ENCODE measurements at places on chromosomes 16 and 17. TPM values are rescaled to one million over a fixed set of nuclear protein-coding genes. Genes with fewer than 3 reads are reported as not detected.

GRCh38 chr17:68790931-68791330 lies 164.3 kb downstream of the ABCA8 start:
- DNase-seq: no peak

DNA sequence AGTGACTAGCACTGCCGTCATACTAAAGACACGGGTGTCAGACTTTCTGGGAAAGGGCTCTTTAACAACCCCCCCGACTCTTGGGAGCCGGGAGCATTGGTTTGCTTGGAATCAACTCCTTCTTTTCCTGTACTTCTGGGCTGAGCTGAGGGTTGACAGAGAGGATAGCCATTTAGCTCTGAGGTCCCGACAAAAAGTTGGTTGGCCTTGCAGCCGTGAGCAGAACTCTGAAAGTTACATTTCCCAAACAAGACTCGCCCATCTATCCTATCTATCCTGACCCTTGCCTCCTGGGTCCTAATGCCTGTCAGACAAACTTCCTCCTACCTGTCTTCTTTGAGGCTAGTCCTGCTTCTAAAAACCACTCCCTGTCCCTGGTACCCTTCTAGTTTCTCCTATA lies 460.8 kb upstream of the TOM1L1 start:
- DNase-seq: no peak

DNA sequence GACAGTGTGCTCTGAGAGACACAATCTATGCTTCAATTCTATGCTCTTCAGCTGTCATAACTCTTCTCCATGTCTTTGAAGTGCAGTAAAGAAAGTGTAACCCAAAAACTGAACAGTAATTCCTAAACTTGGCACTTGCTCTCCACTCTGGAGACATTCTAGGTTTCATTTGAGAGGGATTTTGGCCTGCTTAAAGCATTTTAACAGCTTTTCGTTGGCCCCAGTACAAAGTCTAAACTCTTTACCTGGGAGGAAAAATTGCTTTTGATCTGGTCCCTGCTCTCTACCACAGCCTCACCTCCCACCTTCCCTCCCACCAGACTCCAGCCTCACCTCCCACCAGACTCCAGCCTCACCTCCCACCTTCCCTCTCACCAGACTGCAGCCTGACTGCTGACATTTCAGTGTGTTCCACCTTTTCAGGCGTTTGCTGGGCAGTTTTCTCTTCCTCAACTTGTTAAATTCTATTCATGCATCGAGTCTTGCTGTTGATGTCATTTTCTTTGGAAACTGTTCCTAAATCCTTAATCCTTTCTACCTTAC lies 132.6 kb downstream of the RPTOR start:
- no peak for DNase-seq

DNA sequence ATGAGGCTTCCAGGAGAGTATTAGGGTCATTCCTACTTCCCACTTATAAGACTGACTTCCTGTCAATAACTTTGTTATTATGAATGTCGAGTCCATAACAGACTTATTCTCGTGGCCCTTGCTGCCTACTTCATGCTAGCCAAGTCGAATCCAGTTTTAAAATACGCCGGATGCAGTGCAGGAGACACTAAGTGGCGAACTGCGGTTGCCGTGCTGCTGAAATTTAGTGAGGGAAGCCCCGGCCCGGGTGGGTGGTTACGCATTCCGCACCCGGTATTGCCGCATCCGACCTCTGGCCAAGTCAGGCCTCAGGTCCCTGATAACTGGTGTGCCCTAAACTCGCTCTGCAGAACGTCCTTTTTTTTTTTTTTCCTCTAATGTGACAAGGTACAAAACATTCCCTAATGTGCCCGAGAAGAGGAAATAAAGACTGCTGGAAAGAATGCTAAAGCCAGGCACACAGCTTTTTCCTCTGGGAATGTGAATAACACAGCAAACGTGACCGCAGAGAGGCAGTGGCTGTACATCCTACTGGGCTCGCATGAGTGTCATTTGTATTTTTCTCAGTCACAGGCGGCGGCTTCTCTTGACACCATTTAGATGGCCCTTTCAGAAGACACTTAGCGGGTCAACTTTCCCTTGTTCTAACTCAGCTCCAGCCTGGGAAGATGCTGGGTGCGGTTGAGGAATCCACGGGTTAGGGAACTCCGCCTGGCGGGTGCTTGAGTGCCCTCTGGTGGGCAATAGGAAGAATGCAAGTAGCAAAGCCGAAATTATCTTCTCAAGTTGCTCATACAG lies 7.1 kb upstream of the AKTIP start:
- DNase-seq: no peak

Gene KRT20
- not detected for total RNA-seq

DNA sequence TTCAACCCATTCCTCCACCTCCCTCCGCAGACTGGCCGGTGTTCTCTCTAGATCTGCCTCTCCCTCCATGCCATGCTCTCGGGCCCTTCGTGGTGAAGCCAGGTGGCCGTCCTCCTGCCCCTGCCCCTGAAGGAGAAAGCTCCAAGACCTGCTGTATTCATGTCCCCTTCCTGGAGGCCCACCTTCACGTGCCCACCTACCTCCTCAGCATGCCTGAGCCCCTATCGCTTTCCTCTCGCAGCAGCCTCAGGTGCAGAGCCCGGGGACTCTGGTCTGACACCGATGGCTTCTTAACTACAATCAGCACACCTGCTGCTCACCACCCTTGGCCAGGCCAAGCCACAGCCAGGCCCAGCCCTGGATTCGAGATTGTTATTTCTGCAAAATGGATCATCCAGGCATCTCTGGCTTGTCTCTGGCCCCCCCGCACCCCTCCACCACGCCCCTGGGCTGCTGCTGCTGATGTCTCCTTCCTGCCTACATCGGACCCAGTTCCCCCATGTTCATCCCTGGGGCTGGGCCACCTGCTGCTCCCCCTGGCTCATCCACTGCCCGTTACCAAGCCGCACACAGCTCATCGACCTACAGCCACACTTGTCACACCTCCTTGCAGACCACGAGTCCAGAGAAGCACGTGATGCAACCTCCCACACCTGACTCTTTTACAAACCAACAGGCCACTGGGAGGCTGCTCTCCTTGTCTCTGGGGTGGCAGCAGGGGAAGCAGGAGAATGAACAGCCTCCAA lies 32.5 kb upstream of the TNFRSF13B start:
- DNase-seq: no peak

GRCh38 chr17:19386051-19386929 lies 700 bp downstream of the MFAP4 start:
- no peak for DNase-seq

Gene RPH3AL
- total RNA-seq: 3.2 TPM

Gene HSD11B2
- 1.7 TPM for total RNA-seq

GRCh38 chr17:78421534-78422266 lies 43.3 kb downstream of the PGS1 start:
- peak; percentile 61 for DNase-seq

Gene SLC5A10
- total RNA-seq: not detected

- no peak for DNase-seq
Measured at GRCh38 chr17:74113326-74113725, 90.2 kb upstream of the RPL38 start.

Gene SYNGR3
- total RNA-seq: 21.3 TPM

Gene TRPV2
- total RNA-seq: 46.8 TPM

Gene MPV17L
- 0.09 TPM for total RNA-seq

DNA sequence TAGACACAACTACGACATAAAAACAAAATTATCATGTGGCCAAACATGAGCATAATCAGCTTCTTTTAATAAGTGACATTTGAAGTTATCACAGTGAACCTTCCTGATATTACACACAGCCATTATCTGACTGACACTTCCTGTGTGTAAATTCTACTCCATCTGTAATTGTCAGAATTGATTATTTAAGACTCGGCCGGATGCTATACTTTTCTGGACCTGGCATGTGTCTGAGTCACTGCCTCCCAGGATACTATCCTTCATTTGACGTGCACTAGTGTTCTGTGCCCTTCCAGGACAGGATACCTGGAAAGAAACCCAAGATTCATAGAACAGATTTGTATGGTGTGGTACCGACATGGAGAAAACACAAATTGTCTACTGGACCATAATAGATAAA lies 242.0 kb downstream of the HS3ST3A1 start:
- no peak for DNase-seq

DNA sequence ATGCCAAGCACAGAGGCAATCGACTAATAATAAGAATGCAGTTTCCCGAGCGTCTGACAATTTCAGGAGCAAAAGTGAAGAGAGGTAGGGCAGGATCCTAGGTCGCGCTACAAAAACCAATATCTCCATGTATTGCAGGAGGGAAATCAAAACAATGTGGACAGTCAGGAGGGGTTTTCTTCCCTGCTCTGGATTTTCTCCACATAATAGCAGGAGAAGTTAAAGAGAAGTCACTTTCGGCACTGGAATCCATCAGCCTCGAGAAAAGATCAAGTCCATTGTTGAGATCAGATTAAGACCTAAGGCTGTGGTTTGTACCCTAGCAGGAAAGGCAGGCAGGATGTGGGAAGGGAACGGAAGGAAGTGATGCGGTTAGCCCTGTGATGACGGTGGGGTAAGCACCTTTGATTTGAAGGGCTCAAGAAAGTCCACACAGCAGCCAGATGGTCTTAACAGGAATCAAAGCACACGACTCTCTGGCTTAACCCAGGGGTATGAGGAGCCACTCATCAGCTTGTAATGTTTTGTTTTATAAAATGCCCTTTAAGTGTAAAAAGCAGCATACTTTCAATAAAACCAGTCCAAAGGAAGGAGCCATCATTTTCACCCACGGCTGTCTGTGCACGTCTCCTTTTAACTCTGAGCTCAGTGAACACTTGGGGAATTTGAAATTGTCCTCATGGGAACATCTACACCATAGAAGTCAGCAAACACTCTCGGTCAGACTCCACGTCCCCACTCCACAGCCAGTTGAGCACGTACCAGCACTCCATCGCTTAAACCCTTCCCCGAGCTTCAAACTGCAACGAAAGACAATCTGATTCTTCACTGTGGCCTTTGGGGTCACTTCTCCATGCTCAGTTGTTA lies 15.8 kb upstream of the AKTIP start:
- DNase-seq: peak; percentile 83

GRCh38 chr17:64264891-64265290 lies 1.8 kb upstream of the TEX2 start:
- DNase-seq: no peak

Gene PRDM7
- total RNA-seq: not detected

DNA sequence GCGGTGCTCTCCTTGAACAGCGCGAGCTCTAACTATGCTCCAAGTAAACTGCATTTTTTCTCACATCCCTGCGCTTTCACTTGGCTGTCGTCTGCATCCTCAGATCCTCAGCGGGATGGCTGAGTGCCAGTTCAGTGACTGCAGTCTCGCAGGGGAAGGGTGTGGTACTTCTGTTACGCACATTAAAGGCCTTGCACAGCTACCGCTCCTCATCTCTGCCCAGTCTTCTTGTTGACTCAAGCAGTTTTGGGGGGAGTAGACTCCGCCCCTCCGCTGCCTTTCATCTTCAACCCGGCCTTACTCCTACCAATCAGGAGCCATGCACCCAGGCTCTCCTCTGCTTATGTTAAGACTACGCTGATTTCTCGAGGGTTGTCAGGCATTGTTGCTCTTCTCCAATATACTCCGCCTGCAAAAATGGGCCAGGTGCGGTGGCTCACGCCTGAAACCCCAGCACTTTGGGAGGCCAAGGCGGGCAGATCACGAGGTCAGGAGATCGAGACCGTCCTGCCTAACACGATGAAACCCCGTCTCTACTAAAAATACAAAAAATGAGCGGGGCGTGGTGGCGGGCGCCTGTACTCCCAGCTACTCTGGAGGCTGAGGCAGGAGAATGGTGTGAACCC lies 10.0 kb downstream of the ATP5PD start:
- DNase-seq: peak; percentile 76

DNA sequence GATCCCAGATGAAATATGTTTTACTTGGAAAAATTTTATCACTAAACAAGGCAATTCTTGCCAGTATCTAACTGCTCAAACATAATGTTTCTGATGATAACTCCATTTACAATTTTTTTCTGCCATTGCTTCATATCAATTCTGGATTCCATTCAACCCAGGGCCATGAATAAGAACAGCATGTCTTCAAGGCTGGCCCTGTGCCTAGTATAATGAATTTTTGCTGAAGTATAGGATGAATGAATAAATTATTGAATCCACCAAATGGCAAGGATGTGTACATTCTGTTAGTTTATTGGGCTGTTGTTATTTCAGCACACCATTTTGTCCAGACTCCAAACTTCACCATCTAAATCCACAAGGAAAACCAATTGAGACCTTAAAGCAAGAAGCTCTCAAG lies 414.7 kb downstream of the HS3ST3B1 start:
- DNase-seq: no peak

DNA sequence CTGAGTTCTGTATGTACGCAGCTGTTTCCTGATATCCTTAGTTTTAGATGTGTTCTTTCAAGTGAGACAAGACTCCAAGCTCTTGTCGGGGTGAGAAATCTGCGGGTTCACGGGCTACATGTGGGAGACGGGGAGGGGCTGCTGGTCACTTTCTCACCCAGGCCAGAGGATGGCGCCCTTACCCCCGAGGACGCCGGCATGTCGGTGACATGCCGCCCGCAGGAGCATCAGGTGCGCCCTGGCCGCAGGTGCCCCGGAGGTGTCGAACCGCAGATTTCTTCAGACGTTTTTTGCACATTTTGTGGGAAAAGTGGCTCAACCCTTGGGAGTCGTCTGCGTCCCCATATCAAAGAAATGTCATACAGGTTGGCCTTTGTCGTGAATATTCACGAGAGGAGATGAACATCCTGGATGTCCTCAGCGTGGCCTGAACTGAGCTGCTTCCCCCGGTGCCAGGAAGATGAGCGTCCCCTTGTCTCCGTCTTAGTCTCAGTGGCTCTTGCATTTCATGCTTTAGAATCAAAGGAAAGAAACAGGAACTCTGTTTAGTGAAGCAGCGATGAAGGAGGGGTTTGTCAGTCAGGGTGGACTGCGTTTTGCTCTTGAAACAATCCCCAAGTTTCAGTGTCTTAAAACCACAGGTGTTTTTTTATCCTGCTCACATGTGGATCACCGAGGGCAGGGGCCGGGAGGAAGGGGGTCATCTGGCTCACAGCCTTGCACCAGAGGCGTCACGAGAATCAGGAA lies 75.4 kb upstream of the ZNF750 start:
- DNase-seq: no peak

Gene TPSG1
- total RNA-seq: not detected

Gene MT1M
- not detected for total RNA-seq

DNA sequence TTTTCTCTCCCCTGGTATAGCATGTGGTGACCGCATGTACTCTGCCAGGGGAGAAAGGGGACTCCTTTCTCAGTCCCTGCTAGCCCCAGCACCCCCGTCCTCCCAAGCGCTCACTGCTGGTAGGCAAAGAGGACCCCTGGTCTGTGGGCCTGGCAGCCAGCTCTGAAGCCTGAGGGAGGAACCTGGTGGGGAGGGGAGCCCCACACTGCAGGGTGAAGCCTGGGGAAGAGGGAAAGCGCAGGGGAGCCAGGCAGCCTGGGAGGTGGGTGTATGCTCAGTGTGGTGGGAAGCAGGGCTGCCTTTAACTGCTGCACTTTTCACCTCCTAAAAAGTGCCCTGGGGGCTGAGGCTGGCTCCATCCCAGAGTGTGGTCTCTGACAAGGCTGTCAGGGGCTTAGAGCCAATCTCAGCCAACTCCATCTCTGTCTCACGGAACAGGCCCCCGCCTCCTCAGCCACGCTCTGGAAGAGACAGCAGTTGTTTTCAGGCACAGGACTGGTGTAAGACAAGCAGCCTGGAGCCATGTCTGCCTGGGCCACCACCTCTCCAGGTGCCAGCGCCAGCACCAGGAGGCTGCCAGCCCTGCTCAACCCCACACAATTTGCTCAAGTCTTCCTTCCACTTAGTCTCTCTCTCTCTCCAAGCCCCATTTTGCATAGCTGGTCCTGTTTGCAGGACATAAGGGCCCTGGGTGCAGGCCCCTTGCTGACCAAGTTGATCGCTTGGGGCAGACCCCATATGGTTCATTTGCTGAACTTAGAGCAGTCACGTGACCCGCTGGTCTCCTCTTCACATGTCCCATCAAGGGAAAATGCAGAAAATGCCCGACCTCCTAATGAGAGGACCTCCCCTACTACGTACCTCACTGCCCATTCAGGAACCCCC lies 14.7 kb upstream of the TBX2 start:
- DNase-seq: no peak
